ENCODE measurements at places on chromosomes 13 and 19.
A peak's percentile ranks its signal among the peaks of the same experiment; 100 is the strongest.

- peak; percentile 95 for DNase-seq
Observed at GRCh38 chr13:48579165-48579918, 46.5 kb upstream of the RCBTB2 start.

- DNase-seq = no peak
Observed at GRCh38 chr13:23639674-23640073, 69.5 kb downstream of the TNFRSF19 start.

DNA sequence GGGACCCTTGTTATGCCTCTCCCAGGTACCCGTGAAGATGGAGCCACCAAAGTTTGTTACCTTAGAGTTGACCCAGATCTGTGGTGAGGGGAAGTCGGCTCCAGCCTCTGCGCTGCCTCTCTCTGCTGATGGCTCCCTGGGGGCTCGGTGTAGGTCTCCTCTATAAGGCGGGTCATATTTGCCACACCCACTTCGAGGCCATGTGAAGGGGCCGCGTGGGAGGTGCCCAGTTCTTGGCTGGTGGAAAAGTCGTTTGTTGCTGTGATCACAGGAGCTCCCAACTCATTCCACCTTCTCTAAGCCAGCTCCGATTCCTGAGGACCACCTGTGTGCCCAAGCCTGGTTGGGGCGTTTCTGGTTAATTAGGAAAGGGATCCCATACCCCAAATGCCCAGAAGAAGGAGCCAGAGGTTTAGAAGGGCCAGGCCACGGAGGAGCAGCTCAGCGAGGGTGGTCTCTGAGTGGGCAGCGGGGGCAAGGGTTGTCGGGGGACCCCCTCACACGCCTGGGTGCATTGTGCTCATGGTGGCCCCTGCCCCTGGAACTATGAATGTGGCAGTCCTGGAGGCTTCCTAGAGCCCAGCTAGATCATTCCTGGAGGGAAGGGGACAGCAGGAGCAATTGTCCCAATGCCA lies 296.5 kb downstream of the ZNF536 start:
- no peak for DNase-seq

DNA sequence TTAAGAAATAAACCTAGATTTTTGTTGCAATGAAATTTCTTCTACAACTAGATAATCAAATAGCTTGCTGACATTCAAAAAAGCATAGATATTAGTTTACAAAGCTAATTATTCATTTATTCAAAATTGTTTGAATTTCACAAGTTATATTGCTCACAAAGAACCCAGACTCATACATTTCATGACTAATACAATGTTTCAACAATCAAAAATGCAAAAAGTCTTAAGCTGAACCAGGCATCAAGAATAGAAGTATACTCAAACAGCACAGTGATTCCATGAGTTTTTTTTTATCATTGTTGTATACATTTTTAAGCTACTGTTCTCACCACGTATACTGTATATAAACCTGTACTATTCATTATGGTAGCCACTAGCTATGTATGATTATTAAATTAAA lies 51.0 kb downstream of the DIAPH3 start:
- no peak for DNase-seq

GRCh38 chr13:86020351-86021002 lies 221.3 kb upstream of the SLITRK6 start:
- DNase-seq = no peak

DNA sequence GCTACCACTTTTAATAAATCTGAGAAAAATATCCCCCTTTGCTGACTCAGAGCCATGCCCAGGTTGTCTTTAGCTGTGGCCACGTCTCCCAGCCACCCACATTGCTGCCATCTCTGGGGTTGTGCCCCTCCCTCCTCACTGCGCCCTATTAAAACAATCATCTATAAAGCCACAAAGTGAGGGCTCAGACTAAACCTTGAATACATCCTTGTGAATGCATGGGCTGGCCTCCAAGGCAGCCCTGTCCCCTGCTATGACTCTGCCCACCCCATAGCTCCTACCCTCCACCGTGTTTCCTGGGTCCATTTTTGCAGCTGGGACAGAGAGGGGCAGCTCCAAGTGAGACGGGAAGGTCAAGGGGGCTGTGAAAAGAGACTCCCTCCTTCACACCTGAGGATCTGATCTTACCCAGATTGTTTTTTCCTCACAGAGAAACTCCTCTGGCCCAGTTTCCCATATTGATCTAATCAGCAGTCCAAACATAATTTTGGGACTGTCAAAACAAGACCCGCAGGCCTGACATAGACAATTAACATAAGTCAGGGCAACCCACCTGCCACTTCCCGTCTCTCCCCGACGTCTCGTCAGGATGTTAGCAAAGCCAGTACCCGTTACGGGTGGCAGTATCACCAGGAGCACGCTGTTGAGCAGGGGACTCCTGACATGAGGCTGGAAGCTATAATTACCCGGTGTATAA lies 199.0 kb downstream of the KATNAL1 start:
- no peak for DNase-seq

- DNase-seq = no peak
Observed at GRCh38 chr13:87884884-87885283, 213.7 kb downstream of the SLITRK5 start.

DNA sequence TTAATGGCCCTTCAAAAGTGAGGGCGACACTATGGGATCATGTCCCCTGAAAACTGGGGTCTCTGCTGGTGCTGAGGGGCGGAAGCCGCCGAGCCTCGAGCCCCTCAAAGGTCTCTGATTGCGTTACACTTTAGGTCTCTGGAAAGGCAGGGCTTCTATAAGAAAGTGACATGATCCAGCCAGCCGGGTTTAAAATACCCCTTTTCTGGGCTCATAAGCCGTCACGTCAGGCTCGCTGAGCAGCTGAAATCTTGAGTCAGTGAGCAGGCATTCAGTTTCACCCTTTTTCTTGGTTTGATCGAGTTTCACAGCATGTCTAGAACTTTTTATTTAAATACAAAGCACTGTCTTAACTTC lies 600 bp upstream of the HMGB1 start:
- DNase-seq = peak; percentile 83

DNA sequence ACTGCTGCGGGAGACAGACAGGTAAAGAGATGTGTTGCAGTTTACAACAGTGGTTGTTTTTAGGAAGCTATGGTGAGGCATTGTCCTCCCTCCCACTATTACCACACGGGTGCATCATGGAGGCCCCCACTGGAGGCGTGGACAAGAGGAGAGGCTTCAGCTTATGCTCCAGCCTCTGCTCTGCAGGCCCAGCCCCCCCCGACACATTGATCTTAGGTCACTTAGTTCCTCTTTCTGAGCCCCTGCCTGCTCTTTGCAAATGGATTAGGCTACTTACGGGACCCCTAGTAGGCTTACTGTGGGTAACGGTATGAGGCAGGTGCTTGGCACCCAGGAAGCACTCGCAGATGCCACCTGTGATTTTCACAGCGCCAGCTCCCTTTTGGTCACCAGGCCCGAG lies 123.9 kb downstream of the SLC7A1 start:
- DNase-seq = peak; percentile 65

GRCh38 chr13:107834717-107835116 lies 380.6 kb downstream of the LIG4 start:
- no peak for DNase-seq

- DNase-seq = no peak
Observed at GRCh38 chr13:110458017-110458416, 103.5 kb downstream of the RAB20 start.

DNA sequence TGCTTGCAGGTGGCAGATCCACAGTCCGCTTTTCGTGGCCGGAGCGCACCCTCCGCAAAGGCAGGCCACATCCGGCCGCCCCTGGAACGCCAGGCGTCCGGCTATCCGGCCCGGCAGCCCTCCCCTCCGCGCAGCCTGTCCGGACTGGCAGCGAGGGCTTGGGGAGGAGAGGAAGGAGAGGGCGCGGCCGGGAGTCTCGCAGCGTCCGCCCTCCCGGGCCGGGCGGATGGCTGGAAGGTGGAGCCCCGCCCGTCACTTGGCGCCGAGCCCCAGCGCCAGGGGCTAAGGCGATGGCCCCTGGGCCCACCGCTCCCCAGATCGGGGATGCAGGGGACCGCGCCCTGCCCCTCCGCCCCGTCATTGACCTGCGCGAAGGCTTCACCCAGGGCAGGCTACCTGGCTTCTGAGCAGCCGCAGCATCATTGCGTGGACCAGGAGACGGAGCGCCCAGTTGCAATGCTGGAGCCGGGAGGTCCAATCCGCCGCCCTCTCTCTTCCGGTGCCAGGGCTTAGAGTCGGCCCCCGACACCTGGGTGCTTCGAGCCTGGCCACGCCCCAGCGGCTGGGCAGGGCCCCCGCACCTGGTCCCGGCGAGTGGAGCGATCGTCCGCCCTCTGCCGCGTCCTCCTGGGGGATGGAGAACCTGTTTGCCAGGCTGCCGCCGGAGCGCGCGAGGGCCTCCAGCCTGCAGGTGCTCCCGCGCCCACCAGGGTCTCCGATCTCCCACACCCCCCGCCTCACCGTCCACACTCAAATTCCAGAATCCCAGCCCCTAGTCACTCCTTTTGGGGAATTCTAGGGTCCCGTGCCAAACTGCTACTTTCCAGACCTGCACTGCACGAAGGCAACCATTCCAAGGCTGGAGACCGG lies at the start of gene FUT1:
FUT1 (minus strand) TSS at position 146 of the 870 bp plus-strand sequence. CDS start 1,360 bp downstream, outside the sequence.
- no peak for DNase-seq

DNA sequence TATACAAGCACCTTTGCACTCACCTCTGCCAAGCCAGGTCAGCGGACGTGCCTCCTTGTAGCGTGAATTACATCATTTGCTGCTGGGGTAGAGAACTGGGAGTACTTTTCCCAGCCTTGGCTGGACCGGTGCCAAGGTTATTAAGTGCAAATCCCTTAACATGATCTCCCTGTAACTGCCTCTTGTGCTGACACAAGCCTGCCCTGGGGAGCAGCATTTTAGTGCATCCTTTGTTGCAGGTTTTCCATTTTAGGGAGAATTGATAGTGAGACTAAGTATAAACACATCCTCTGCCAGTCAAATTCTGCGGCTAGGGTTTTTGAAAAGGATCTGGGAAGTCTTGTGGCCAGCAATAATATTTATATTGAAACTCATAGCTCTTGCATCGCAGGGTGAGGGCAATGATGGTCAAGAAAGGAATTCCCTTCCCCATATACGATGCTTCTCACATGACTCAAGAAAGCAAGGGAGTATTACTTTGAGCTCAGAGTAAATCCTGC lies 32.7 kb upstream of the DCLK1 start:
- no peak for DNase-seq

DNA sequence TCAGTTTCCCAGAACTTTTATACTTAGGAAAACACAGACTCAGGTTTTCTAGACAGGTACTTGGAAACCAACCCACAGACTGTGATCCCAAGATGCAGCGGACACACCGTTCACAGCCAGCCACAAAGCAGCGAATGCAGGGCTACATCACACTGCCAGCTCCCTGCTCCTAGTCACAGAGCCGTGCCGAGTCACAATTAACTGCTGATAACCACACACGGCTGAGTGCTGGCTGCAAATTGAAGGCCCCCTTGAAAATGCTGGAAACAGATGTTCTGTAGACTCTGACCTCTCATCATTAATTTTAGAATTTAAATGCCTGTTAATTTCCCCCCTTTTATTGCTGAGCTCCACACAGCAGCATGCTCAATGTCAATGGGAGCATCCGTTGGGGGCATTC lies 78.6 kb upstream of the SIAH3 start:
- no peak for DNase-seq

- DNase-seq = no peak
Observed at GRCh38 chr19:49129238-49129583, 9.9 kb downstream of the PPFIA3 start.

DNA sequence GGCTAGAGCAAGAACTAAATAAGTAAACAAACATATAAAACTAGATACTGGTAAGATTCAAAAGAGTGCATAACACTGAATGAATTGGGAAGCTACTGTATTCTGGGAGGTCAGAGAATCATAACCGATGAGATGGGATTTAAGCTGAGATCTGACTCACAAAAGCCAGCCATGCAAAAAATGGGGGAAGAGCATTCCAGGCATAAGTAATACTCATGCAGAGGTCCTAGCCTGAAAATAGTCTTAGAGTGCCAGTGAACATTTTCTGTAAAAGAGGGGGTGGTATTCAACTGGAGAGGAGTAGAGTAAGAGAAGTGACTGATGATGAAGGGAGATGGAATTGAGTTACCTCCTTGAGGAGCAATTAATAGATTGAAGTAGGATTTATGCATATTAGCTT lies 872.0 kb upstream of the GPC6 start:
- DNase-seq = no peak

- DNase-seq = no peak
Observed at GRCh38 chr13:40407567-40407966, 258.9 kb downstream of the FOXO1 start.

DNA sequence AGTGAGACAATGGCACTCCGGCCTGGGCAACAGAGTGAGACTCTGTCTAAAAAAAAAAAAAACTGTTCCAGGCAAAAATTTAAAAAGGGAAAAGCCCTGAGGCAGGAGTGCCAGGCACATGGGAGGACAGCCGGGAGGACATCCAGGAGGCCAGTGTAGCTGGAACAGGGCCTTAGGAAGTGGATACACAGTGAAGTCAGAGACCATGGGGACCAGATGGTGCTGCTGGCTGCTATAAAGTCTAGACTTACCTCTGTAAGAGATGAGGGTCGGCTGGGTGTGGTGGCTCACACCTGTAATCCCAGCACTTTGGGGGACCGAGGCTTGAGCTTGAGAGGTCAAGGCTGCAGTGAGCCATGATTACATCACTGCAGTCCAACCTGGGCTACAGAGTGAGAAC lies 15.0 kb downstream of the HAS1 start:
- DNase-seq = peak; percentile 50

DNA sequence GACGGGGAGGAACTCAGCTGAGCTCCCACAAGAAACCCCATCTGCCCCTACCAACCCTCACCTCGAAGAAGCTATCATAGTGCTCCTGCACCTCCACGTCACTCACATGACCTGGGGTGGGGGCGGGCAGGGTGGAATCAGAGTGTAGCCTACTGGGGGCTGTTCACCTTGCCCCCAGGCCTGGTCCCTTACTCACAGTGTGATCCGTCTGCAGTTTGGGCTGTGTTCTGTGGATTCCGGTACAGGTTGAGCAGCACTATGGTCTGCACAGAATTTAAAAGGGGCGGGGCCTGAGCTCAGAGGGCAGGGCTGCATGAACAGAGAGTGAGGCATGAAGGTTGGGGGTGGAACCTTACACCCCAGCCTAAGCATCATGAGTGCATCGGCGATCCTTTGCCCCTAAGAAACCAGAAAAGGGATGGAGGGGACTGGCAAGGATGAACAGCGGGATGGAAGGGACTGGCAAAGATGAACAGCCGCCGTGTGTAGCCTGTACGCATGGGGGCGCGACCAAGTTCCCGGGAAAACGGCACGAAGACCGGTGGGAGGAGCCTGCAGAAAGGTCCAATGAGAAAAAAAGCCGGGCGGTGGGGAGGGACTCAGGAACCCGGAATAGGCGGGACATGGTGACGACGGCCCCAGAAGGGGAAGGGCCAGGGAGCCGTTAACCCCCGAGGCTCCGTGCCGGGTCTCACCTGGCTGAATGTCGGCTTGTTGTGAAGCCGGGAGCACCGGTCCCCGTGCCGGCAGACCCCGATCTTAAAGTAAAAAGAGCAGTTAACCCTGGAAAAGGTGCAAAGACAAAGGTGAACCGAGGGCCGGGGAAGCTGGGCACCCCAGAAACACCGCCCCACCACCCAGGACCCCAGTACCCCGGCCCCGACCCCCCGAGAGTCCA lies 539 bp downstream of the U2AF1L4 start:
- DNase-seq = peak; percentile 98
